ENCODE measurements at places on chromosomes 1 and 21.

DNA sequence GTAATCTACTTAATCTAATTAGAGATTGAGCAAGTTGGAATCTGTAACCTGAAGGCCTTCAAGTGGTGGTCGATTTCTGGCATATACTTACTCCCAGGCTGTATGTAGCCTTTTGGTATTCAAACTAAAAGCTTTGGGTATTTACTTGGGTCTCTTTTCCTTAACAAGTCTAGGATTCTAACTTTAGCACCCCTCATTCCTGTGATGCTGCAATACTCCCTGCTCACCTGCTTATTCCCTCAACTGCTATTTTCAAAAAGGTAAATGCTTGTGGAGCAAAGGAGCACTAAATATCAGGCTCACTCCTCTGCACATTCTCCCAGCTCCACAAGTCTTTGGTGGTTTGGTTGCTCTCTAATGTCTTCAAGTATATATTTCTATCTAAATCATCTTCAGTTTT is 68.0 kb upstream of the CYYR1 start:
- no peak for DNase-seq

- DNase-seq = peak; percentile 41
Observed at GRCh38 chr1:59520194-59520593, 223.3 kb downstream of the FGGY start.

GRCh38 chr1:6035303-6035702 is 10.4 kb upstream of the KCNAB2 start:
- no peak for DNase-seq

DNA sequence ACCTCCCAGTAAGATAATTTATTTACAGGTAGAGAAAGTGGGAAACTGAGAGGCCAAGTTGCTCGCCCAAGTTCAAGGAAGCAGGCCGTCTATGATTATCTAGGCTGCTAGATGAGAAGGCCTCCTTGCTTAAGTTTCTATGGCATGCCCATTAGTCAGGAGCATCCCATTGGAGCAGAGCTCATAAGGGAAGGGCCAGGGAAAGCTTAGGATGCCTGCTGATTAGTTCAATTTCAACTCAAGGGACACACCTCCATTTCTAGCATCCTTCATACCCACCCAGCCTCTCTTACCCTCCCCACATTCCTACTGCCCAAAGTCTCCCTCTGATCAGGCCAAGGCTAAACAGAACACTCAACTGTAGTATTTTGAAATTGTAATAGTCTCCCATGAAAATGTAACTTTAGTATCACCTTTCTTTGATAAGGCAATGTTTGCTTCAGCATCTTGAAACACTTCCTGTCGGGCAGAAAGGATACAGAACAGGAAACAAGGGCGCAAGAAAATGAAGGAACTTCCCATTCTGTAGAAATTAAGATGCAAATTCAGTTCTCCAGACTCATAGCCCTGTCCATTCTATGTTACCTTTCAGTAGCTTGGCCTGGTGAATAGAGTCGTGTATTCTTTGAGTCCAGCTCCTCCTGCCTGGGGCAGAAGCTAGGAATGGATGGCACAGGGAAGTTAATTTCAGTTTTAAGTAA is 46.3 kb upstream of the TARBP1 start:
- DNase-seq = no peak

DNA sequence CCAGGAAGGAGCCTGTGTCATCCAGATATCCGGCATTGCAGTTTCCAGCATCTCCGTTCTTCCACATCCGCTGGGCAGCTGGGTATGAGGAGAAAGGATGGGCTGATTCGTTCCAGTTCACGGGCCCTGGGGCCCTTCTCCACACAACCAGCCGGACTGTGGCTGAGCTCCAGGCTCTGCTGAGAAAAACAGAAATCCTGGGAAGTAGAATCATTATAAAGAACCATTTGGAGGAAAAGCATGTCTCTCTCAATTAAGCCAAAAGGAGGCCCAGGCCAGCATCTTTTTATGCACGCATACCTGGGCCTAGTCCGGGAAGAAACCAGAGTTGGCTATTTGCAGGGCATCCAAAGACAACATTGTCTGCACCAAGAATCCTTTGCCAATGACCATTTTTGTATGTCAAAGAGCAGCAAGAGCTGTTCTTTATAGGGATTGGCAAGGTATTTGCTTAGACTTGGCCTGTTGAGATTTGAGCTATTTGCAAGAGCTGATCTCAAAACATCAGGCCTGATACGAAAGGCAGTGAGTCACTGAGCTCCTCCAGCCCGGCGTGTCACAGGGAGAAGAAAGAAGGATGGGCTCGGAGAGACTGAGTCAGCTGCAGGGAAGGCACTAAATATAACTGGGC is 84.9 kb upstream of the ARHGEF16 start:
- DNase-seq = peak; percentile 92

- DNase-seq = peak; percentile 49
Observed at GRCh38 chr1:23216771-23217420, 406 bp downstream of the HTR1D start.

- no peak for DNase-seq
Observed at GRCh38 chr1:53467391-53467790, 8.2 kb downstream of the DMRTB1 start.

DNA sequence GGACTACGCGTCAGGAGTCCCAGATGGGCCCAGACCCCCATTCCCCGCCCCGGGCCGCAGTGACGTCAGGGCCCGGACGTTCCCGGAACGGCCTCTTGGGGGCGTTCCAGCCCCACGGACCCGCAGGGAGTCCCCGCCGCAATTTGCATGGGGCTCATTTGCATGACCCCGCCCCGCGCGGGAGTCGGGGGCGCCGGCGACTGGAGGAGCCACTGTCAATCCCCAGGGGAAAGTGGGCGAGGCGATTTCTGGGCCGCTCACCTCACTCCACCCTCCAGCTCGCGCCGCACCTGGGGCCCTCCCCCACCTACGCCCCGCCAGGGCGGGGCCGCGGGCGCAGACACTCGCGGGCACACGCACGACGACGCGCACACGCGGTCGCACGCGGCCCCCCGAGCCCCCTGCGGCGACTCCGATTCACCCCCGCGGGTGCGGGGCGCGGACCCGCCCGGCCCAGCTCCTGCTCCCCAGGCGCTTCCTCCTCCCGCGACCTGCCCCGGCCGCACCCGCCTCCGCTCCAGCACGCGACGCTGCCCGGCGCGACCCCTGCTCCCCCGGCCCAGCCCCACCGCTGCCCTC is 13.2 kb downstream of the AGRN start:
- peak; percentile 82 for DNase-seq

DNA sequence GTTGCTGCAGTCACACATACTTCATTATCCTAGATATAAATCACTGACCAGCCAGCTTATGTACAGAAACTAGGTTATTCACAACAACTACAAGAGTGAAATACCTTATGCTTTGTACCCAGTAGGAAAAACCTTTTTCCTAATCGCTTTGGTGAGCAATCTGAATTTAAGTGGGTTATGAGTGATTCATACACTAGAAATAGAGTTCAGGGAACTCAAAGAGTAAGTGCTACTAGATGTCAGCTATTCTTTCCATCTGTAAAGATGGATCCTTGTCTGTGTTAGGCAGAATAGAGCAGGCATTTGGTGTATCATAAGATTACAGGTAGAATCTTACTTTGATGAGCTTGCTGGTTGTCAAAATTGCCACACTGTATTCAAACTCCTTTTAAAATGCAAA is 101.9 kb downstream of the ZNF644 start:
- DNase-seq = peak; percentile 4

DNA sequence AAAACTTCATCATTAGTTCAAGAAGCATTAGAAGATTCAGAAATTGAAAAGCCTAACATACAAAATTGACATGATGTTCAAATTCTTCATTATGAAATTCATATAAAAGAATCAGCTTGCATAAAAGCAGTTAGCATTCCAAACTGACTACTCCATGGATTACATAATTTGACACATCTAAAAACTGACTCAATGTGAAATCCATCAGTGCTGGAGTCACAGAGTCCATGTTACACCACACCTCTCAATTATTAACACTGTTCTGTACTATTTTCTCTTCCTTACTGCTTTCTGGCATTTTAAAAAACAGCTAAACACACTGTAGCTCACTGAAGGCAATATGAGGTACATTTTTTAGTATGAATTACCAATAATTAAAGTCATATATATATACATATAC is 28.0 kb downstream of the ARHGAP29 start:
- peak; percentile 81 for DNase-seq

DNA sequence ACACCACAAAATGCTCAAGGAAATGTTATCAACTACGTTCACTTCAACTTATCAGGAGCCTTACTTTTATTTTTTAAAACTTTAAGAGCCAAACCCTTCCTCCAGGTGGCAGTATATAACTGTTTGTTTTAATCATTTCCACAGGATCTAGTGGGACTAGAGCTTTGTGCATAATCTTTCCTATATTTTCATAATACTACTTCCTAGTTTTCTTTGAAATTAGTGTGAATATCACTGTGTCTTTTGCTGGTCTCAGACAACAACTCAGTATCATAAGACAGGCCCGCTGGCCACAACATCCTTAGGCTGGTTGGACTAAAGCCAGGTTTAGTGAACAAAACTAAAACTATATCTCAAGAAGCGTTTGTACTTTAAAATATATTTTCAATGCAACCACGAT is 145.5 kb downstream of the TIAM1 start:
- peak; percentile 55 for DNase-seq

DNA sequence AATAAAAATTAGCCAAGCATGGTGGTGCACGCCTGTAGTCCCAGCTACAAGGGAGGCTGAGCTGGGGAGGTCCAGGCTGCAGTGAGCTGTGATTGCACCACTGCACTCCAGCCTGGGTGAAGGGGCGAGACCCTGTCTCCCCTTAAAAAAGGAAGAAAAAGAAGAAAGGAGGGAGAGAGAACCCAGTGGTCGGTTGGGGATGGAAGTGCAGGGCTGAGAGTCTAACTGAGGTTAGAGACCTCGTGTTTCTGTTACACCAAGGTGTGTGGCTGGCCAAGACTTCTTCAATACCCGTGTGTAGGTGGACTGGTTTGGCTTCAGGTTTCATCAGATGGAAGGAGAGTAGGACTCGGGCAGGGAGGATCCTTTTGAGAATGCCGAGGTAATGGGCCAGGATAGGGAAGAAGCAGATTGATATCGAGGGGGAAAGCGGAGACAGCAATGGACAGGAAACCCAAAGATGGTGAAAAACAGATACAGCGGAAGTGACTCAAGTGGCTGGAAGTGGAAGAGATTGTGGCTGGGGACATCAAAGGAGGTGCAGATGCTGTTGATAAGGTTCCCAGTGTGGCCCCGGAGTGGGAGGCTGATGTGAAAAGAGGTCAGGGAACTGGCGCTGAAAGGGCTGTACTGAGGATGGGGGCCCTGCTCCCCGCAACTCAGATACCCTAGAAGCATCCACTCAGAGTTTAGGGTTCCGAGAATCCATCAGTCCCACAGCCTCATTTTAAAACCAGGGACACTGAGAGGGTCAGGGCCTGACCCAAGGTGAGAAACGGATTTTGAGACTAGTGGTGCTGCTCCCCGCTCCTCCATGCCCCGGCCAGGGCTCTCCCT is 681 bp upstream of the UBXN10 start:
- no peak for DNase-seq

All from GM03348 (cell line).